ENCODE measurements at places on chromosomes 11 and 22.

DNA sequence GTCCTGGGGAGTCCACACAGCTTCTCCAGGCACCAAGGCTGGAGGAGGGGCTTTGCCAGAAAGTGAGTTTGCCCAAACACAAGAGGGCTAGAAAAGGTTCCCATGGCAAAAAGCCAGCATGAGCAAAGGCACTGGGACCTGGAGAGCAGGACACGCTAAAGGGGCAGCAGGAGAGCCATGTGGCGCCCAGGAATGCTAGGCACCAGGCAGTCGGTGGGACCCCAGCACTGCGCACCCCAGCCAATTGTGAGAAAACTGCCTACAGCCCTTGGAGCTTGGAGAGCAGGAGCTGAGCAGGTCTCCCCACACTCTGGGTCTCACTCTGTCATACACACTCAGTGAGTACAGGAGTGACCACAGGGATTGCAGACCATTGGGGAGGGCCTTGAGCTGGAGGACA, 5.2 kb upstream of the RAB1B start:
- DNase-seq, result no peak
- H3K4me3 ChIP-seq, result no peak overlapping the region
- no peak overlapping the region for H3K27ac ChIP-seq

DNA sequence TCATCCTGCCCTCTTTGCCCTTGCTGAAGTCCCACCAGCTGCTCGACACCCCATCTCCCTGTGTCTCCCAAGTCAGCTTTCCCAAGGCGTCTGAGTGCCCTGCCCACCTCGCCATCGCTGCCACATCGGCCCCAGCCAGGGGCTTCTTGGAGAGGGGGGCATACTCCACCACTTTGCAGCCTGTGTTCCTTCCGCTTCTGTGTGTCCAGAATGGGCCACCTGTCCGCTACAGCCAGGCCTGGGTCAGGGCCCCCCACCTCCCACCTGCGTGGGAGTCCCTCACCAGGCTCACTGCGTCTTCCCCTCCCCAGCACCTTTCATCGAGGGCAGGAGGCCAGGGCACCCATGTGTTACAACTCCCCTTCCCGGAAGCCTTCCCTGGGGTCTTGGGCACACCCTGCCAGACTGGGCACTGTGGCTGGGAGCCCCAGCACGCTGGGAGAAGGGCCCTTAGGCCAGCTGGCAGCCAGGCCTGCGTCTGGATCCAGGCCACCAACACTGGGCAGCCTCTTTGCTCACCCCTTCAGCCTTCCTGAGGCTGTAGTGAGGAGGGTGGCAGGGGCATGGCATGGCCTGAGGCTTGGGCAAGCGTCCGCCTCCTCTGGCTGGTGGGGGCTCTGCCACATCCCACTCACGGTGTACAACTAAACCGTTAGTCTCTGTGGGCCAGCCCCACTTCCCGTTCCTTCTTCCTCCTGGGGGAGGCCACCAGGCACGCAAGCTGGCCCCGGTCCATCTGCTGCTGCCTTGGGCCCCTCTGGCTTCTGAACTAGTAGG, 13.4 kb downstream of the CPT1A start:
- H3K27ac ChIP-seq, result no peak overlapping the region
- no peak for DNase-seq
- peaks cover 5% of the 10 kb centered on the region for H3K4me1 ChIP-seq
- no peaks in the 10 kb centered on the region for H3K27me3 ChIP-seq
- H3K36me3 ChIP-seq, result no peaks in the 10 kb centered on the region
- no peak overlapping the region for H3K4me3 ChIP-seq

DNA sequence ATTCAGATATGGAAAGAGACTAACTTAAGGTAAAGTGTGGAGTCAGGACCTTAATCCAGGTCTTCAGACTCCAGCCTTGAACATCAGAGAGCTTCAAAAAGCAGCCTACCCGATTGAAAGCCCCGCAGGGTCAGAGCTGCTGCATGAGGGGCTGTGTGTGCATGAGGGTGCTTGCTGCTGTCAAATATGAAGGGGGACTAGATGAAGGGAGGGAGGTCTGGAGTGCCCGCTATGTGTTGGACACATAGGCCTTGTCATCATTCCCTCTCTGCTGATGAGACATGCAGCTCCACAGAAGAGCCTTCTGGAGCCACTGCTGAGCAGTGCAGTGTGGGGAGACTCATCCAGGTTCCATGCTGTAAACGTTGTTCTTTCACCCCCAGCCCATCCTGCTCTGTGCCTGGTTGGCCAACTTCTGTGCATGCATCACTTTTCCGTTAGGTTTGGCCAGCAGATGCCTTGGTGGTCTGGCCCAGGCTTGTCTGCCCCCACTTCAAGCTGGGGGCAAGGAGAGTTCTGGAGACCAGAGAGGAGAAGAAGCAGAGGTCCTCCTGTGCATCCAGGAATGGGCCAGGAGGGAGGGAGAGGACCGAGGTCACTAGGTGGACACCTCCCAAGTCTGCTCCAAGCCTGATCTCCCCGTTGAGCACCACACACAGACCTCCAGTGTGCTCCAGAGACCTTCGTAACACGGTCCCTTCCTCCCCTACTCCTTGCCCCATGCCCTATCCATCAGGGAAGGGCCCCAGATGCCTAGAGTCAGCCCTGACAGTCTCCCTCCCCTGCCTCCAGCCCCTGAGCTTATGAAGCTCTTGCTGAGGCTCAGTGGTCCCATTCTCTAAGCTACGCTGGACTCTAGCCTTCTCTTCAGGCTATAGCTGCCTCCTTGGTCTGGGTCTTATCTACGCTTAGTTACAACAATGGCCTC, 32.0 kb downstream of the LRRC32 start:
- H3K36me3 ChIP-seq, result no peaks in the 10 kb centered on the region
- no peaks in the 10 kb centered on the region for H3K27me3 ChIP-seq
- no peak overlapping the region for H3K27ac ChIP-seq
- H3K4me3 ChIP-seq, result no peak overlapping the region
- no peak for DNase-seq

DNA sequence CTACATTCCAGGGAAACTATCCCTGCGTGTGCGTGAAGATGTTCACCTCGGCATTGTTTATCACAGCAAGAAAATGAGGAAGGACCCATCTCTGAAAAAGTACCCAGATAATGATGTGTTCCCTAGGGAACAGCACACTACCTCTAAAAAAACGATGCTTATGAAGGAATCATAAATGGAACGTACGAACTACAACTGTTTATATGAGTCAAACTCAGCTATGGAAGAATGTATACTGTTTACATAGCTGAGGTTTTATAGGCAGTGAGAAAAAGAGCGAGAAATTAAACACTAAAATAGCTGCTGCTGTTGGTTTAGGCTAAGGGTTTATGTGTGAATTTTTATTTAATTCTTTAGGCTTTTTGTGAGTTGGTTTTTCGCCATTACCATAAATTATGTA, 48.9 kb downstream of the APOL1 start:
- no peaks in the 10 kb centered on the region for H3K27me3 ChIP-seq
- peaks cover 96% of the 10 kb centered on the region for H3K36me3 ChIP-seq
- H3K4me1 ChIP-seq, result no peaks in the 10 kb centered on the region

DNA sequence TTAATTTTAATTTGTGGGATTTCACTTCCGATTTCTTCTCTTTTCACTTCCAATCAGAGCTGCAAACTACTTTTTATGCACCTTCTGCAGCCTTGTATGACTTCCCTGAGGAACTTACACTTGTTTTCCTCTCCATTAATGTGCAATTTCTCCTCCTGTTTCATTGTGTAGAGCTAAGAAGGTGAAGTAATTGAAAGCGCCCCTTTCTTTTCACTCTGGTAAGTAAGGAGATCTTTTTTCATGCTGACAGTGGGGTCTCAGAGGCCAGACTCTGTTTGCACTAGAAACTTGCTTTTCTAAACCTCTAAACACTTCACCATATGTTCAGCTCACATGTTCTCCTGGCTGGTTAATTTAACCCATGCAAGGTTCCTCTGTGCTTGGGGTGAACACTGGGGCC, 117.0 kb downstream of the FANCF start:
- H3K27ac ChIP-seq, result no peak overlapping the region
- no peak for DNase-seq
- no peaks in the 10 kb centered on the region for H3K27me3 ChIP-seq
- H3K4me1 ChIP-seq, result peaks cover 2% of the 10 kb centered on the region
- H3K36me3 ChIP-seq, result no peaks in the 10 kb centered on the region

DNA sequence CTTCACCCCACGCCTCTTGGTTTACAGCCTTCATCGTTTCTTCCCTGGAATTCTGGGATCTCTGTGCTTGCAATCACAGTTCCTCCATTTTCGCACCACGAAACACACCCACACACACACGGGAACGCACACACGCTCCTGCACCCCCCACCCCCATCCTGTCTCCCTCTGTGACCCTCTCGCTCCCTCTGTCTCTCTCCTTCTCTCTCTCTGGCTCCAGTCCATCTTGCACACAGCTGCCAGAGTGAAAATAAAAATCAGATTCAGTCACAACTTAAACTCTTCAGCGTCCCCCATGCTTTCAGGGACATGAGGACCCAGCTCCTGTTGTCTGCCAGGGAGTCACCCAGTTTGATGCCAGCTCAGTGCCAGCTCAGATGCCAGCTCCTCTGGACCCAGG, 3.0 kb downstream of the GAL start:
- peaks cover 18% of the 10 kb centered on the region for H3K27me3 ChIP-seq
- DNase-seq, result no peak
- no peak overlapping the region for H3K4me3 ChIP-seq

DNA sequence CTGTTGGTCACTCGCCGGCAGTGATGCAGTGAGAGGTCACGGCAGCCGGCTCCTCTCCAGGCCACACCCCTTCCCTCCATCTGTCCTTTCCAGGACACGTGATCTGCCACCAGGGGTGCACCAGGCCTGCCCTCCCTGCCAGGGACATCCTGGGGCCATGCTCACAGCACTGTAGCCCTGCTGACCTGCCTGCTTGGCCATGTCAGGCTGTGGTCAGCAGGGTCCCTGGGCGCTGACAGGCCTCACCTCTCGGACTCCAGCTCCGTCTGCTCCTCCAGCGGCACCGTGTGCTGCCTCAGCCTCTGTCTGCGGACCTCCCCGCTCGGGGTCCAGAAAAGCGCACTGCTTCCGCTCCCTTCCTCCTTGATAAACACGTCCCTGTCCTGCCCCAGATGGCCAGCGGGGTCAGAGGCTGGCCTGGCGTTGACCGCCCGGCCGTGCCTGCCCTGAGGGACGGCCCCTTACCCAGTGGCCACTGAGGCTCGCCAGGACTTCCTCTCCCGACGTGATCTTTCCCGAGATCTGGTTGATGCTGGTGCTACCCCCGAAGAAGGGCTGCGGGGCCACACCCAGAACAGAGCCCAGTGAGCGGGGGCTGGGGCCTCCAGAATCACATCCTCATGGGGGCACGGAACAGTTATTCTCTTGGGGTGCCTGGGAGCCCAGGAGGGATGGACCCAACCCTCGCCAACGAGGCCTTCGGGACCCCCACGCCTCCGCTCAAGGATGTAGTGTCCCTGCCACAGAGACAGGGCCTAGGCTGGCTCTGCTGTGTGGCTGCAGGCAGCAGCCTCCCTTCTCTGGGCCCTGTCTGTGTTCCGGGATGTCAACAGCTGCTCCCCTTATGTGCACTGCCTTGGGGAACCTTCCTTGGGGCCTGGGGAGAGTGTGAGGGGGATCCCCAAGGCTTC, 36.3 kb upstream of the CARS1 start:
- no peaks in the 10 kb centered on the region for H3K27me3 ChIP-seq
- no peaks in the 10 kb centered on the region for H3K4me1 ChIP-seq

DNA sequence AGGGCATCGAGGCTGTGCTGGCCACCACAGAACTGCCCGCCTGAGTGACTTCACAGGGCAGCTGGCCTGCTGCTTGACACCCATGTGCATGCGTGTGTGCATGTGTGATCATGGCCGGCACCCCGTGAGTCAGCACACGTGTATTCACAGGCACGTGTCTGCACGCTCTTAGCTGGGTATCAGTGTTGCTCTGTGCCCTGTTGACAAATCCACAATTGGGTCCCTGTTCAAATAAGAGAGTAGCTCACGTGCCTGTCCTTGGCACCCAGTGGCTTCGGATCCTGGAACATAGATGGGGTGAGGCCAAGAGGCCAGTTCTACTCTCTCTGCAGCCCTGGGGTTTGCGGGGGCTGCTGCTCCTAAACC, 14.0 kb downstream of the B3GAT1 start:
- DNase-seq, result no peak
- H3K4me3 ChIP-seq, result no peak overlapping the region
- no peak overlapping the region for H3K27ac ChIP-seq

DNA sequence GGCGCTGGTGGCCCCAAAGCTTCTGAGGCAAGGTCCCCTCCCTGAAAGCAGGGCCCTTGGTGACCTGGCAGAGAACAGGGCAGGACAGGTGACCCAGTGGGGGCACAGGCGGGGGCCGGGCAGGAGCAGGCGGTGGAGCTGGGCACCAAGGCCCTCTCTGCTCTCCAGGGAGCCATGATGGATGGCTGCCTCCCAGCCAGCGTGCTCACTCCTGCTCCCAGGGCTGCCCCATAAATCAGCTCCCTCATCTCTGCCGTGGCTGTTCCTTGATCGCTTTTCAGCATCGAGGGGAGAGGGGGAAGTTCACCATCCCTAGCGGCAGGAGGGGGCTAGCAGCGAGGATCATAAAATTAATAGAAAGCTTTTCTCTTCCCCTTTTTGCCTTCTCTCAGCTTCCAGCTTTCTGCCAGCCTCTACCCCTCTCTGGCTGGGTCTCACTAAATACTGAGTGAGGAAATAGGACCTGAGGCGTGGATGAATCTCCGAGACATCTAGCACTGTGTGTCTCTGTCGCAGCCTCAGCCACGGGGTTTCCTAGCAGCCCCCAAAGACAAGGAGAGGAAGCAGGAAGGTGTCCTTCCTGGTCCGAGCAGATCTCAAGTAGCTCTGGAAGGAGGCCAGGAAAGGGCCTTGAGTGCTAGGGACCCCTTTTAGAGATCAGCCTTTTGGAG, 22.2 kb upstream of the ELFN2 start:
- H3K27me3 ChIP-seq, result no peaks in the 10 kb centered on the region
- H3K27ac ChIP-seq, result no peak overlapping the region

DNA sequence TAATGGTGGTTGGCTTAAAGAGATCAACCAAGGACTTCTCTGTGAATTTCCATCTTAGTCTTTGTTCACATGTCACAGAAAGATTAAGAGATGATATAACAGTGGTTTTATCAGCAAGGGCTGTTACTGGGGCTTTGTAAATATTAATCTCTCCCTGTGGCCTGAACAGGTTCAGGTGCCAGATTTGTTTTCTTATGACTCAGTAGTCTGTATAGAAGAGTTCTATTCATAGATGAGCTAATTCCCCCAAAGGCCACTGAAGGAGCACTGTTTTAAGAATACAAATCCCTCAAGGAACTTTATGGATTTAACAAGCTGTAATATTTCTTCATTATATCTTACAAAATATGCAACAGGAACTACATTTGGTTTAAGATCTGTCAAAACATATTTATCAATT, 50.4 kb downstream of the TCP11L1 start:
- H3K4me3 ChIP-seq, result no peak overlapping the region
- H3K27ac ChIP-seq, result no peak overlapping the region
- peaks cover 43% of the 10 kb centered on the region for H3K36me3 ChIP-seq
- DNase-seq, result no peak

- no peak for DNase-seq
- no peaks in the 10 kb centered on the region for H3K27me3 ChIP-seq
- H3K4me3 ChIP-seq, result no peak overlapping the region
- H3K27ac ChIP-seq, result no peak overlapping the region
- H3K4me1 ChIP-seq, result no peaks in the 10 kb centered on the region
- no peaks in the 10 kb centered on the region for H3K36me3 ChIP-seq
Measured at GRCh38 chr11:104852811-104853210, 45.4 kb downstream of the CASP12 start.
